Mesenteric fat pad (tissue), 1 donor: ENCODE measurements at places on chromosomes 3 and 15.

GRCh38 chr3:183287301-183287971 is 34.4 kb downstream of the B3GNT5 start:
- no peak for DNase-seq

- no peak for DNase-seq
Measured at GRCh38 chr15:36544518-36545466, 34.6 kb upstream of the CDIN1 start.

- DNase-seq = no peak
Measured at GRCh38 chr15:51377038-51377786, 35.8 kb downstream of the GLDN start.

DNA sequence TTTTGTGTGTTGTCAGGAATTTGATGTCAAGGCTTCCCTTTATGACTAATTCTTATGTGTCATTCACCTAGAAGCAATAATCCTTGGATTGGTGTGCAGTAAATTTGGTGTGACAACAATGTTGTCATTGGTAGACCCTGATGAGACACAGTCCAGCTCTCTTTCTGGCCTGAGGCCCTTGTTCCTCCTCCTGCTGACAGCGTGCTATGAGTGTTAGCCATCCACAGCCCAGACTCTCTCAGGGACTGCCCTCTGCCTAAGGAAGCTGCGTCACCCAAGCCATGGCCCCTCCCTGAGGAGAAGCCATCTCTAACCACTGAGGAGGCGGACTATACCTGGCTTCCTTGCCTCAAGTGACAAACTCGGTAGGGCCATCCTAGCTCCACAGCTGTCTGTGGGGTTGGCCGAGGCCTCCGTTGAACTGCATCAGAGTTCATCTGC is 13.3 kb upstream of the TM4SF1 start:
- DNase-seq = no peak

DNA sequence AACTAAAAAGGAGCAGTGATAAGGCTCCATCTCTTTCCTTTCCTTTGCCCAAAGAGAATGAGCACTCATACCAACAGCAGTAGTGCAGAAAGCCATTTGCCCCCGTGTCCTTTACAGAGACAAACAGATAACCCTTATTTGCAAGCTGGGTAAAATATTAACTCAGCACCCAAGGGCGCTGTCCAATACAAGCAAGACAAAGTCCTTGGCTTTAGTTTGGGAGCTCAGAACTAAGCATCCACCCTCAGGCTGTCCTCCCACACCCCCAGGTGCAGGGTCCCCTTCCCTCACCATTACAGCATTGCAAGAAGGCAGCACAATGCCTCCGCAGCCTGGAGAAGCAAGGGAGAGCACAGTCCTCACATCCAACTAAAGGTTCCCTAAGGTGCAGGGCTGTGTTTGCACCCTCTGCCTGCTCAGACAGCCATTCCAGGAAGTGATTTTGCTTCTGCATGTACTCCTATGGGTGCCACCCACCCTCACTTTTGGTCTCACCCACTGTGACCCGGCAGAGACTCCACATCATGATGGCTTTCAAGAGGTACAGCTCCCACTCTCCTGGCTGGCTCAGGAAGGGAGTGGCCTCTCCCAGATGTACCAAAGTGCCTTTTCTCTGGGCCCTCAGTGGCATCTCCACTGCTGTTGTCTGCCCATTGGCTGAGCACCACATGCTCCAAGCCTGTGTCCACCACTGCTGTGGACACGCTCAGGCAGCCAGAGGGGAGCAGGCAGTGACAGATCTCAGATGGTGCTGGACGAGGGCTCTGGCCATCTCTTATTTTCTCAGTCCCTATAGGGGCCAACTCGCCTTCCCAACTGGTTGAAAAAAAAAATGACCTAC is 34.1 kb upstream of the HES1 start:
- no peak for DNase-seq

- DNase-seq = no peak
Measured at GRCh38 chr3:72085036-72085435, 300.1 kb upstream of the PROK2 start.

DNA sequence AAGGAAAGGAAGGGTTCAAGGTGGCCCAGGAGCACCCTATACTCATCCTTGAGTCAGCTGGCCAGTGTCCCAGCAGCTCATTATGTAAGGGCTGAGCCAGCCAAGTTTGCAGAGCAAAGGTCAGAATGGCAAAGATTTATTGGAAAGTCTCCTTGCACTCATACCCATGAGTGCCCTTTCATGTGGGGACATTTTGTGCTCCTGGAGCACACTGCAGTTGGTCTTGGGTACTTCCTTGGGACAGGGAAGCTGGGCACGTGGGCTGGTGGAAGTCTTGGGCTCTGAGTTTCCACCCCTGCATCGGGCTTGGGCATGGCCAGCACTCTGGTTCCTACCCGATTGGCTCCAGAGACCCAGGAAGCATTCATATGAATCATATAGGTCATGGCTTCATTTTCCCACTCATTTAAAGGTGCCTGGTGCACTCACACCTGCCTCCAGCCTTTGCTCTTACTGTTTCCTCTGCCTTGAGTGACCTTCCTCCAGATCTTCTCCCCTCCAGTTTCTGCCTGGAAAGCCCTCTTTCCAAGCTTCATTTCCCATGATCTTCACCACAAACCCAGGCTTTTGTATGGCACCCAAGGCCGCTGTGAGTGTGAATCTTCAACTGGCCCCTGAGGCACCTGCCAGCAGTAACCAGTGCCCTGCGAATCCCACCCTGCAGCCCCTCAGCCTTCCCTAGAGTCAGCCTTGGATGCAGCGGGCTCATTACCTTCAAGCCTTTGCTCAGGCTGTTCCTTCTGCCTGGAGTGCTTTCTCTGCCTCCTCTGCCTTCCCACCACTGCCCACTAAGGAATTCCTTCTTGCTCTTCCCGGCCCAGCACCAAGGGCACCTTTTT is 10.5 kb upstream of the PRKCD start:
- no peak for DNase-seq

DNA sequence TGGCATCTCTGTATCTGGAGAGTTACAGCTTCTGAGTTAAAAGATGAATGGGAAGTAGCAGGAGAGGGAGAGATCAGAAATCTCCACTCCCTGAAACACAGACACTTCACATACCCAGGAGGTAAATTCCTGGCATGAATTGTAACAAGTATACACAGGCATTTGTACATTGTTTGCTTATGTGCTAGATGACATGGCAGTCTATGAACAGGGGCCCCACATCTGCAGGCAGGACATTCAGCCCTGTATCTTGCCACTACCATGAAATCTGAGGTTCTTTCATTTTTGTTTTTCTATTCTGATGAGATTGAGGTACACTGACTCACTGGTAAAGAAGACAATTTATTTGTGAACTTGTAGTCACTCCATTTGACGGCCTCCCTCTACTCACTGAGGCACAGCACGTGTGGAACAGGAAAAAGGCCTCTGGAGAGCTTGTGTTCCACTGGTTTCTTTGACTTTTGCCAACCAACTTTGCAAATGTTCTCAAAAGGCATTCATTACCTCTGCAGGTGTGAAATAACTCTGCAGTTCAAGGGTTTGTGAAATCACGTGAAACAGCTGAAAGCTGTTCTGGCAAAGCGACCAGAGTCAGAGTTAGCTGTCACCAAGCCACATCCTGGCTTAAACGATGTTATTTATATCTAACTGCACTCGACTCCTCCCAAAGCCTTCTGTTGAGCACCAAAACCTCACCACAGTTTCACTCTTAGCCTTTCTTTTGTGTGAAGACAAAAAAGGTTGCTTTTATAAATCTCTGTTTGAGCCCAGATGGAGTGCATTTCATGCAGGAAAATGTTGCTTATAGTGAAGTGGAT is 401.3 kb upstream of the CFAP20DC start:
- no peak for DNase-seq
